ENCODE measurements at places on chromosomes 6 and 20.

DNA sequence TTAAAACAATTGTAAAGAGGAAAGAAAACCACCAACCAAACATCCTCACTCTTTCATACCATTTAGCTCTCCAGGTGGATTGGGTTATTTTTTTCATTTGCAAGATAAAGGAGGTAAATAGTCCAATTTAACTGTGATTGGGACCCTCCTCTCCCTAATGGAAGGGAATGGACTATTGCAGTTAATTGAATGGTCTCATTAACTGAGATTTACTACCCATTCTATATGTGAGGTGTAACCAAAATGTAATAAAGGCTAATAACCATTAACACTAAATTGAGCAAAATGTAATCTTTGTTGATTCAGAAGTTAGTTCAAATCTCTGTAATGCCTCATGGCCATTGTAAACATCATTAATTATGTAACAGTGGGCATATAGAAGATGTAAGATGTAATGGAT, 105.0 kb downstream of the KLHL32 start:
- no peak for DNase-seq

GRCh38 chr20:58472273-58473018, 42.8 kb downstream of the APCDD1L start:
- no peak for DNase-seq

GRCh38 chr6:7271205-7271534, 41.8 kb downstream of the SSR1 start:
- no peak for DNase-seq

- DNase-seq = no peak
Observed at GRCh38 chr20:62989201-62989601, 17.6 kb downstream of the BHLHE23 start.

- DNase-seq = no peak
Observed at GRCh38 chr6:146896960-146897701, 298.4 kb downstream of the ADGB start.

DNA sequence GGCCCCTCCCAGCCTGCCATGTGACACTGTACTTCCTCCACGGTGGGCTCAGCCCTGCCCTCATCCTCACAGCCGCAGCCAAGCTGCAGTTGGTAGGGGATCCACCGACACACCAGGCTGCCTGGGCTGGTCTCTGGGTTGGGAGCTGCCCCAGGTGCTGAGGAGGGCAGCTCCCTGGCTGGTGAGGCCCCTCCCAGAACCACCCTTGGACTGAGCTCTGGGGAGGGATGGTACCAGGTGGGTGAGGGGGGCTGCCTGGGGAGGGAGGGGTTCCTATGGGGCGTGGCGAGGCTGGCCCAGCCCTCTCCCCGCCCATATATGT, 185 bp upstream of the TNFRSF6B start:
- no peak for DNase-seq

- no peak for DNase-seq
Observed at GRCh38 chr6:9458424-9458823, 956.5 kb downstream of the TFAP2A start.

DNA sequence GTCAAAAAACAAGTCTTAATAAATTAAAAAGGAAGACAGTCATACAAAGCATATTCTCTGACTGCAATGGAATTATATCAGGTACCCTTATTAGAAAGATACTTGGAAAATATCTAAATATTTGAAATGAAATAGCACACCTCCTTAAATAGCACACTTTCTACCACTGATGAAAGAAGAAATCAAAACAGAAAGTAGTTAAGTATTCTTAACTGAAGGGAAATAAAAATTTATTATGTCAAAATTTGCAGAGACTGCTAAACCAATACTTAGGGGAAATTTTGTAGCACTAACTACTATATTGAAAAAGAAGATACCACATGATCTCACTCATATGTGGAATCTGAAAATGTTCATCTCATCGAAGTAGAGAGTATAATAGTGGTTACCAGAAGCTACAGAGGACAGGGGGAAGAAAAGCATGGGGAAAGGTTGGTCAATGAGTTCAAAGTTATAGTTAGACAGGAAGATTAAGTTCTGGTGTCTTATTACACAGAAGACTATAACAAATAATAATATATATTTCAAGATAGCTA, 112.2 kb downstream of the ASCC3 start:
- no peak for DNase-seq

DNA sequence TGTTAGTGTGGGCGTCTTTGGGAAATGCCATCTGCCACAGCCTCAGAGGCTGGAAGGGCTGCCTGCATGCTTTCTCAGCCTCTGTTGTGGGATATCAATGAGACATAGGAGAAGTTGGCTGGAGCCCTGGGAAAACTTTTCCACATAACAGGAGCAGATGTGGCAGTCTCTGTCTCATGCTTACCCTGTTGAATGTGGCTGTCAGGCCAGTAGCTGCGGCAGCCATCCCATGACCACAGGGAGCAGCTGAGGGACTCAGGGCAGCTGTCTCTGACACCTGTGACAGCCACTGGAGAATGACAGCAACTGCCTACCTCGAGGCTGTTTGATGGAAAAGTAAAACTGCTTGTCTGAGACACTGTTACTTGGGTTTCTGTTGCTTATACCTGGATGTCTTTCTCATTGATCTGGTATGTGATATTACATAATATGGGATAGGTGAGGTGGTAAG, 64.4 kb downstream of the TULP4 start:
- DNase-seq = no peak

DNA sequence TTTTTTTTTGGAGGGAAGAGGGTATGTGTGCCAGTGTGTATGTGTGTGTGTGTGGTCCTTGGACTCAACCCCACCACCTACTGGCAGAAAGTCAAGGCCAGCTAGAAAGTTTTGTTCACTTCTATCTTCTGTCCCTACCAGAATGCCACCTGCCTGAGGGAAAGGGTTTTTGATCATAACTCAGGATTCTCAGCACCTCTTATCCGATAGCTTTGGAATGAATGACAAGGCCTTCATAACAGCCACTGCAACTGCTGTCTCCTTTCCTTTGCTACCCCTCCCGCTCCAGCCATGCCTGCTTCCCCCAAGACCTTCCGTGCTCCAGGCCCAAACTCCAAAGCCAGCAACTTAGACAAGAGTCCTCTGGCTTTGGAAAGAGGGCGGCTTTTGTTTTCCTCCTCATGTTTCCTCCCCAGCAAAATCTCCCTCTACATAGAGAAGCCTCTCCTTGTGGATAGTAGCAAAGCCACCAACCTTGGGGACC, 18.7 kb downstream of the BTN3A1 start:
- peak; percentile 9 for DNase-seq
